ENCODE measurements at places on chromosomes 3 and 15.

DNA sequence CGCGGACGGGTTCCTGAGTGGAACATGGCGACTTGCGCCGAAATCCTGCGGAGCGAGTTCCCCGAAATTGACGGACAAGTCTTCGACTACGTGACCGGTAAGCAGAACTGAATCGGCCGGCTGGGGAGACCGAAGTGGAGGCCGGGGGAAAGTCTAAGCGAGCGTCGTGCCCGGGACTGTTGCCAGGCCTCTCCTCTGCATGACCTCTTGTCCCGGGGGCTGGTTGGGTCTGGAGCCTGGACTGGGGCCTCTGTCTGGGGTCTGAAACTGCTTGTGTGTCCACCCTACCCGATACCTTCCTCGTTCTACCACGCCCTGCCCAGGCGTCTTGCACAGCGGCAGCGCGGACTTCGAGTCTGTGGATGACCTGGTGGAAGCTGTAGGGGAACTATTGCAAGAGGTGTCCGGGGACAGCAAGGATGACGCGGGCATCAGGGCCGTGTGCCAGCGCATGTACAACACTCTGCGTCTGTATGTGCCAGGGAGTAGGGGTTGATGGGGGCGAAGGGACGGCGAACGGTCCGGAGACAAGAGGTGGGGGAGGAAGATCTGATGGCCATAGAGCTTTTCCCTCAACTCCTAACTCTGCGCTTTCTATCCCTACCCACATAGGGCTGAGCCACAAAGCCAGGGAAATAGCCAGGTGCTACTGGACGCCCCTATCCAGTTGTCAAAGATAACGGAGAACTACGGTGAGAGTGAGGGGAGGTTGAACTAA, at the start of gene ABCF3:
Gene ABCF3 (plus strand): TSS at position 16 of the 718 bp plus-strand sequence. CDS start 9 bp downstream, at position 25.
- no peak for DNase-seq

DNA sequence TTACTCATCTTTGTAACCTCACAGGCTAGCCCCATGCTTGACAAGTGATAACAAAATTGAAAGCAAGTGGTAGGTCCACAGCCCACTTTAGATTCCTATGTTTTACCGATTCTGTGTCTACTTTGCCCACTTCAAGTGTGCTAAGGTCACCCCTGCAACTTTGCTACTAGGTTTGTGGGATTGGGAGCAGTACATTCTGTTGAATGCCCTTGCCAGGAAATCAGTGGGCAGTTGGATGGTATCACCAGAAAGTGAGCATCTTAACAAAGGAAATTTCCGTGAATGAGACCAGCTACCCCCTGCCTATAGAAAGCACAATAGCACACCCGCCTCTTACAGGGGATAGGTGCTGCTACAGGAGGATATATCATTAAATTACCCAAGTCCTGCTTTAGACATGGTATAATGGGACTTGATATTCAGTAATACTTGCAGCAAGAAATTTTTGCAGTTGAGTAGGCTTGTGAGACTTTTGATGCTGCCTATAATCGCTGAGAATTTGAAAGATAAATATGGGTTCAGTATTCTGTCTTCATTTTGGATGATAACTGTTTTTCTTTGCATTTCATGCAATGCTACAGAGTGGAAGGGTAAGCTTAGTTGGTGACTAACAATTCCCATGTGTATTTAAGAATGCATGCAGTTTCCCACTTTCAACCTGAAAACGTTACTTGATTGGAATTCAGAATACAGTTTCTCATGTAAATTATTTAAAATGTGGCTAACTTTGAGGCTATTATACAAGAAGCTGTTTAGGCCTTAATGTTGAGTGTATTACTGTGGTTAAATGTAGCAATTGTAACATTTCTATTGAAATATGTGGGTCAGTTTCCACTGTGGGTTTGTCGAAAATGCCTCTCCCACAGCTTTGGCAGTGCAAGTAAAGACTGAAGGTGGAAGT, 9.5 kb downstream of the EBLN2 start:
- DNase-seq, result no peak

DNA sequence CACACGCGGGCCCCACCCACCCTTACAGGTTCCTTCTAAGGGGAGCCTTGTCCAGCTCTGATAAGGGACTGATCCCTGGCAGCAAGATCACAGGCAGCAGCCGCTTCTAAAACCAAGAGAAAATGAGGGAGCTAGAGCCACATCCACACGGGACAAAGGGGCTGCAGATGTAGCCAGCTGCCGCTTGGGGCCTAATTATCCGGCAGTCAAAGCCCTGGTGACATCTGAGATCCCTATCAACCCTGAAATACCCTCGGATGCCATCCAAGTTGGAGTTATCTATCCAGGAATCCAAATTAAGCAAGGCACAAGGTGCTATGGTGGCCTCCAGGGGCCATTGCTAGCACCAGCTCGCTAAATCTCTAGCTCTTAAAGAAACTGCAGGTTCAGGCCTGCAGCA, 248.3 kb downstream of the VPS13C start:
- DNase-seq, result no peak

DNA sequence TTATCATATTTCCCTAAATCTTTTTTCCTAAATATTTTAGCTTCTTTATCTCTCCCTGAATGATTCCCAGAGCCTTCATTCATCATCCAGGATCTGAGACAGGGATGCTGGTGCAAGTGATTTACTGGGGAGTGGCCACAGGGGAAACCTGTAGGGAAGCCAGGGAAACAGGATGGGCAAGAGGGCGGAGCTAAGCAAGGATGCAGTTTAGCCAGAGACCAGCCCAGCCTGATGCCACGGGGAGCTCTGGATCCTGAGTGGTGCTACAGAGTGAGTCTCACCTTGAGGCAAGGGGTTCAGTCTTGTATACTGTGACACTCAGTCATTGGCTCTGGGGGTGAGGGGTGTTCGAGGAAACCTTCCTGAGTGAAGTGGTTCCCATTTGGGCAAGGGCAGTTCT, 39.7 kb upstream of the LRRFIP2 start:
- DNase-seq, result no peak

DNA sequence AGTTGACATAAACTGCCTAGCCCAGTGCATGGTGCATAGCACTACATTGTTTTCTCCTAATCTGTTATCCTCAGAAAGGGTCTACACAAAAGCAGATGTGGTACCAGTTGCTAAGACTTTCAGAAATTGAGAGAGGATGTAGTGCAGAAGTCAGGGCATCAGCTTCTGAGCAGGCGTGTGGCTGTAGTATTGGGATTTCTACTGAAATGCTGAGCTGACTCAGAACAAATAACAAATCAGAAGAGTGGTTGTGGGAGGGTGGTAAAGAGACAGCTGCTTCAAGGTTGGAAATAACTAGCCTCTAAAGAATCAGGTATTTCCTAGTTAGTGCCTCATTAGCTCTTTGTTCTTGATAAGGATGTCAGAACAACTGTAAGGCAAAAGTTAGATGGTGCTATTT, 161.3 kb downstream of the AKAP13 start:
- no peak for DNase-seq

DNA sequence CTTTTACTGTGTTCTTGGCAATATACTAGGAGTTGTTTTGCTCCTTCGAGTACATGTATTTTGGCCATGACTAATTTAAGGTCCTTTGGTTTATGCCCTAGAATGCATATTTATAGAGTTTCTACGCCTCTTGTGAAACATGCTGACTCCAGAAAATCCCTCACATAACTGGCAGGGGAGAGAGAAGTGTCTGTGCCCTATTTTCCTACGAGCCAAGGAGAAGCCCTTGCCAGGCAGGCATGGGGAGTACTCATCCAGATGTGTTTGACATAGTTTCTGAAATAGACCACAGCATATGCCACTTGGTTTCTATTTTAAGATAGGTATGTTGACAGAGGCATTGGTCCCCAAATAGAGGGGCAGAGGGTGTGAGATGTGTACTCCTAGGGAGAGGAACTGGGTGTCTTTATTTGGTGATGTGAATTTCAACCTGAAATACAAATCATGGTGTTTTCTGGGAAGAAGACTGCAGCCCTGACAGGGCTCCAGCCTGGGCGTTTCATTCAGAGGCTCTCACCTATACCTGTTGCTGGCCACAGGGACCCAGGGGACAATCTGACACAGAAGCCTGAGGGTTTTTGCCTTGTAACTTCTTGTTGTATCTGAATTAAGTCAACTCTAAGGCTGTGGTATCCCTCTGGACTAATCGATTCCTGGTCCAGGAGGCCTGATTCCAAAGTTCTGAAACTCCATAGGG, 267.8 kb upstream of the C2CD4B start:
- DNase-seq, result no peak

- no peak for DNase-seq
Observed at GRCh38 chr15:89450076-89451006, 46.0 kb downstream of the RHCG start.

GRCh38 chr3:115227461-115227860, 80.4 kb upstream of the ZBTB20 start:
- no peak for DNase-seq

DNA sequence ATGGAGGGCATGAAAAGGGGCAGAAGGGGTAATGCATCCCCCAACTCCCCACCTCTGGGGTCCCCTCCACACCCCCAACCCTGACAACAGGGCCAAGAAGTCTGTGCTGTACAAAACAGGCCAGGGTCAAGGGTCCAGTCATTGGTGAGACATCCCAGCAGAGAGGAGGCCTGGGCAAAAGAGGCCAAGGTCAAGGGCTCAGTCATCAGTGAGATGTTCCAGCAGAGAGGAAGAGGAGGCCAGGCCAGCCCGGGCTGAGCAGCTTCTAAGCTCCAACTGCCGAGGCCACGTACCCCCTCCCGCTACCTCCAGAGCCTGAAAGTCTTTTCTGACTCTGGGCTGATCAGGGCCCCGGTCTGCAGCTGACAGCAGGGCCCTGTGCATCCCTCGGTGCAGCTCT, 52.4 kb downstream of the LHFPL4 start:
- no peak for DNase-seq

GRCh38 chr15:85831415-85832113, 36.8 kb upstream of the KLHL25 start:
- DNase-seq, result peak; percentile 40

Data from kidney capillary endothelial cell (primary cell).